NCI-H2081 treated with DMSO at 0.1 percent for 48 hours (cell line): ENCODE measurements at places on chromosomes 6 and 20.

DNA sequence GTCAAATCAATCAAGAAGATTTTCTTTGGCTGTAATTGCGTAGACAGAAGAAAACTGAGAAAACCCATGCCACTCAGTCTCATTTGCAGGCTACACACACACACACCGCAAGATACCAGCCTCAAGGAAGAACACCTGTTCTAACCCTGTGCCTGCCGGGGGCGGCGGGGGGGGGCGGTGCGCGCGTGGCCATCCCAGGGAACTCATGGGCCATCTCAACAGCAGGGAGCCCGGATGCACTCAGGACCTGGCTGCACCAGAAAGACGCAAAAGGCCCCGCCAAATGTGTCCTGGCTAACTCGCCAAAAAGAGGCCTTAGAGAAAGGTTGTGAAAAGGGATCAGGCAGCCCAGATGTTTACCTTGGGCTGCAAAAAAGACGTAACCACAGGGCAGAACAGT is 2.1 kb downstream of the B3GAT2 start:
- no peak for DNase-seq

DNA sequence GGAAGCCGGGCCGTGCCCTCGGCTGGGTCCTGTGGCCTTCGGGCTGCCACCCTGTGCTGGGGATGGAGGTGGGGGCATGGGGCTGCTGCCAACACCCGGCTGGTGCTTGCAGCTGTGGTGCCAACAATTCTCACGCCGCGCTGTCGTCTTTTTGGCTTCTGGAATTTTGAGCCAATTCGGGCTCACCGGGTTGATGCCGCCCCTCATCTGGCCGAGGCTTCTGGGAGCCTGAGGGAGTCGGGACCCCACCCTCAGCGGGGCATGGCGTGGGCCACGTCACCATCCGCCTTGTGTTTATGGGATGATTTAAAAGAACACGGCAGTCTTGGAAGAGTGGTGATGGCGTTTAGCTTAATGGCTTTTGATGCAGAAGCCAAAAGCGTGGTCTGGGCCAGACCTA is 8.7 kb upstream of the NPBWR2 start:
- no peak for DNase-seq

DNA sequence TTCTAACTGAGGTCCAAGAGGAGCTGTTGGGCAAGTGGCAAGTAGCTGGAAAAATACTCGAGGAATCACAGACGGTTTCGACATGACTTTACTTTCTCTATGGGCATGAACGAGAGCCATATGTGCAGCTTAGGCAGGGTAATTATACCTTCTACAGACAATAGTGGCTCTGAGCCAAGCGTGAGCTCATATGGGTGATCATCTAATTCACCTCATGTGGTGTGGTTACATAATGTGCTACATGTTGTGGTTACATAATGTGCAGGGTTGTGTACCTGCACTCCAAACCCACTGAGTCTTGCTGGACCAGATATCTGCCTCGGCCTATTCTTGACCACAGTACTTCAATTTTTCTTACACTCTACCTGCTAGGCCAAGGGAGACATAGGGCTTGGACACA is 771.7 kb upstream of the EYS start:
- no peak for DNase-seq

- no peak for DNase-seq
Observed at GRCh38 chr6:39057251-39058155, 8.9 kb downstream of the GLP1R start.

- no peak for DNase-seq
Observed at GRCh38 chr6:53044071-53044470, 21.1 kb upstream of the FBXO9 start.

DNA sequence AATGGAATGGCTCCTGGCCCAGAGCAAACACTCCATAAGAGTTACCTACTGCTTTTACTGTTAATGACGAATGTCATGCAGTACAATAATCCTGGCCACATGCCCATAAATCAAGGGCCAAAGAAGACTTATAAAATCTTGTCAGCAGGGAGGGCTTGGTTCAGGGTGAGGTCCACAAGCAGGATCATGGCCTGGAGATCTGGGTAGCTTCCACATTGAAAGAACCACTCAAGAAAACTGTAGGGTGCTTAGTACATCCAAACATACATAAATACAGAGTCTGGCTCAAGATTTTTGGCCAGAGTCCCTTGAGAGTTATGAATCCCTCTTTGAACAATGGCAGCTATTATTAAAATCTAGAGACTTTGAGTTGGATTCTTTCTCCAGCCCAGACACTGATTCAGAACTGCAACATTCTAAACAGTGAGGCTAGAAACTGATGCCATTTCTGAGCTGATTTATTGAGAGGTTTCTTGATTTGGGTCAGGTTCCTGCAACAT is 188.7 kb downstream of the CDC5L start:
- DNase-seq: no peak

DNA sequence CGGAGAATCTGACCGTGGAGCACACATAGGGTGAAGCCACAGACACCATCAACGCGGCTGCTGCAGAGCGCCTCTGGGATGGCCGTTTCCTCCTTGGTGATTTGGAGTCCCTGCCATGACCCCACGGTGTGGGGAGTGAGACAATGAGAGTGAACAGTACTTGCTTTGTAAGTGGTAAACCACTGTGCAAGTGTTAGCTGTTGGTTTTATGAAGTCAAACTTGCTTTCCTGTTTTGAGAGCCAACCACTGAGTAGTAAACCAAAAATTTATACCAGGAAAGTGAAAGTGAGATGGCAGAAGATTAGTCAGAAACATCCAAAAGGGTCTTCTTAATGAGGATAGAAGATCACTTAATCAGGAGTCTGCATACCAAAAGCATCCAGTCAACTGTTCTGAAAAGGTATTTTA is 160.7 kb downstream of the FOXC1 start:
- no peak for DNase-seq

DNA sequence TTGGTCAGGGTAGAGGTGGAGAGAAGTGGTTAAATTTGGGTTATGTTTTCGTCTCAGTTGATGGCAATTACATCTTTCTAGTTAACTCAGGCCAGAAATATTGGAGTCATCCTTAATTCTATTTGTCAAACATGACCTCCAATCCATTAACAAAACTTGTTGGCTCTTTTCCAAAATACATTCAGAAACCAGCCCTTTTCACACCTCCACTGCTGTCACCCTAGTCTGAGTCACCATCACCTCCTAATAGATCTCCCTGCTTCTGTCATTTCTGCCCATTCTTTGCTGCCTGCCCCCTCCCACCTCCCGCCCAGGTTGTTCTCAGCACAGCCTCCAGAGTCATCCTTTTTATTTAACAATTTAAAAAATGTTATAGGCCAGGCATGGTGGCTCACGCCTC is 3.0 kb upstream of the ABCF1 start:
- no peak for DNase-seq

DNA sequence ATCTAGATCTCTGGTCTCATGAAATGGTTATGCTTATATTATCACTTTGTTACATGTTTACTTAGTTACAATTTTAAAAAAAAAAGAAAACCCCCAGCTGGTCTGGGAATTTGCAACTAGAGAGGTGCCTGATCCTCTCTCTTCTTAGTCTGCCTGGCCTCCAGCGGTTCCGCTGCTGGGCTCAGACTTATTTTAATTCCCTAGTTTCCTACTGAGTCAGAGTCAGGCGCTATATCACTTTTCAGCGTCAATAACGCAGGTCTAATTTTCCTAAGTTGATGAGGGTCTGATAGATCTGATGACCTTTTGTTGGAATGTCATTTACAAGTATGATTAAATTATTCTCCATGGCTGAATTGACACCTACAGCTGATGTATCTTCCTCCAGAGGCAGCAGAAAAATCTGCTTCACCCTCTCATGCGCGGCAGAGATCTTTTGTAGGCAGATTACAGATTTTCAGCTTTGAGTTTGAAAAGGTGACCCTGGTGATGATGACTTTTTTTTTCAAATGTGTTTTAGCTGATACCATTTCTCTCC is 391.0 kb downstream of the CBLN4 start:
- no peak for DNase-seq

DNA sequence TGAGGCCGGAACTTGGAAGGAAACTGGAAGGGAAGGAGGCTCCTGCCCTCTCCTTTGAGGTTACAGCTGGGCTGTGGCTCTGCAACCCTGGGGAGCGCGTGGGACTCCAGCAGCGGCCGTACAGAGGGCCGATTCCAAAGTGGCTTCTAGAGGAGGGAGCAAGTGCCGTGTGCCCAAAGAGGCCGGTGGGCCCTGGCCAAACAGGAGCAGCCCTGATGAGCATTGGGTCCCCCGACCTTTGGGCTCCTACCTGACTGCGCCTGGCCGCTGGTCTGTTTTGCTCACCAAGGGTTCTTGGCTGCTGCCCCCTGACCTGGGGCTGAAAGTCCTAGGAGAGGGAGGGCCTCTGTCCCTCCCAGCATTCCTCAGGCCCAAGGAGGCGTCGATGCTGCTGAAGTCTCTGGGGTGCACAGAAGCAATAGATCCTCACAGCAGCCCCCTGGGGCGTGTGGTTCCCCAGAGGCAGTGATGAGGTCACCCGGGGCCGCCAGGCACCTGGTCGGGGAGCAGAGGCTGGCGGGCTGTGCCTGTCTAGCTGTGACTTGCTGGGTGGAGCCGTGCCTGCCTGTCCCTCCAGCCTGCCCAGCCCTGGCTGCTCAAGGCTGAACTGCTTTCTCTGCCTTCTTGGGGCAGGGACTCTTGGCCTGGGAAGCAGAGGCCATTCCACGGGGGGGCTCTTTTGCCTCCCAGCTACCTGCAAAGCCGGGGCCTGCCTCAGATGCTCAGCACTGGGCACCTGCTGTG is 9.8 kb downstream of the RBM38 start:
- DNase-seq: no peak

GRCh38 chr6:157238346-157238745 is 85.0 kb downstream of the TMEM242 start:
- no peak for DNase-seq

GRCh38 chr6:46996860-46997641 is 45.1 kb downstream of the ADGRF1 start:
- DNase-seq: no peak

GRCh38 chr6:100057941-100058340 is 63.9 kb upstream of the MCHR2 start:
- DNase-seq: no peak

- DNase-seq: no peak
Observed at GRCh38 chr20:1533059-1533458, 24.4 kb downstream of the SIRPD start.

- DNase-seq: no peak
Observed at GRCh38 chr6:74510878-74511277, 695.0 kb downstream of the COL12A1 start.

DNA sequence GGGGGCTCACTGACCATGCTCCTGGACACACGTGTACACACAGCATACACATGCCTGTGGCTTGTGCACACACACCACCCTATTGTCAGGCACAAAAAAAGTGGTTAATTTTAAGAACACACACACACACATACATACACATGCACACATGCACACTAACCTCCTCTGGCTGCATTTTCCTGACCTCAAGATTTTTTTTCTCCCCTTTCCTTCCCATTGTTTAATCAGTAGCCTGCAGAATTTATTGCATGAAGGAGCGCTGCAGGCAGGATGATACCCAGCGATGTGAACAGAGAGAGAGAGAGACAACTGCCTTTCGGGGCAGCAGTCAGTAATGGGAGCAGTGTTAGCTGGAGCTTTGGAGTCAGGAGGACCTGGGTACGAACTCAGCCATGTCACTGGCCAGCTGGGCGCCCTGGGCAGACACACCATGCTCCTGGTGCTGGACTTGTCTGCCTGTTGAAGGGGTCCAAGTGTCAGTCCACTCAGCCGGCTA is 990 bp upstream of the TRAF3IP2 start:
- DNase-seq: no peak

- DNase-seq: peak; percentile 3
Observed at GRCh38 chr6:34658605-34659265, 37.8 kb downstream of the ILRUN start.

- no peak for DNase-seq
Observed at GRCh38 chr6:167840526-167841179, 13.9 kb downstream of the AFDN start.

DNA sequence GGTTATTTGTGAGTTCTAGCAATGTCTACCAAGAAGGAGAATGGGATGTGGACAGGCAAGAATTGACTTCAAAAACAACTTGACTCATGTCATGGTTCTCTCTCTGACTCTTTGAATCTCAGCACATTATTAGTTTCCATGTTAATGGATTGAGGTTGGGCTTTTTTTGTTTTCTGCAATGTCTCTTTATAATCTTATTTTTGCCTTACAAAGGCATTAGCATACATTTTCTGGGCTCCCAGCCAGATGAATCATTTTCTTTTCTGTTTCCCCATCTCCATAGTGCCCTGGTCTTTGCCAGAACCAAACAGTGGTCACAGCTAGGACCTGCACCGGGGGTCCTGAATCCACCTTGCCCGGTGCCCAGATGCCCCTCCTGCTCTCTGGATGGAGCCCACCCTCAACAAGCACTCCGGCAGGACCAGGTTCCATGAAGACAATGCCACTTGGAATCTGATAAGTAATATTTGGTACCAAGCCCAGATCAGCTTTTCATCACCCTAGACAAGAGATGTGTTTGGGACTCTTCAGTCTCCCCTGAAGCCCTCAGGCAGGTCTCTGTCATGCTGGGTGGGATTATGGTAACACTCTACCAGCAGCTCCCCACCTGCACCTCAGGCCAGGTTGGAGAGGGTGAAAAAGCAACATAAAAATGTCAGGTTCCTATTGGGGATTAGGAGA is 266.7 kb upstream of the SULF2 start:
- no peak for DNase-seq

DNA sequence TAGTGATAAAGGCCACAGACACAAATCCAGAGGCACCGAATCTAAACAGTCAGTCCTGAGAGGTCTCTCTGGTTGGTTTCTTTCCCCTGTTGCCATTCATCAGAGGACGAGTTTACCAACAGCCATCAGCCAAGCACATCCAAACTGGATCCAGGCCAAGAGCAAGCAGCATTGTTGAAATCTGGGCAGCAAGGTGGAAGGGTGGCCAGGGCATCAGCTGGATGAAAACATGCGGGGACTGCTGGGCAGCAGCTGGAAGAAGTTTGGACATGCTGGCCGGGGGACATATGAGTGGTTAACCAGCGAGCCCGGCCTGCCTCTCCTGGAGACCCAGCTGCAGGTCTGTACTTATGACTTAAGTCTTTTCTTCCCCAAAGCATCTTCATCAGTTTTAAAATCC is at the start of gene SMIM28:
TSS of gene SMIM28 (plus strand) at position 62 of the 400 bp plus-strand sequence. CDS start at position 230, 168 bp downstream.
- no peak for DNase-seq

GRCh38 chr20:53679597-53680309 is 86.1 kb upstream of the ZNF217 start:
- no peak for DNase-seq

- no peak for DNase-seq
Observed at GRCh38 chr6:135233686-135234491, 52.8 kb downstream of the MYB start.

DNA sequence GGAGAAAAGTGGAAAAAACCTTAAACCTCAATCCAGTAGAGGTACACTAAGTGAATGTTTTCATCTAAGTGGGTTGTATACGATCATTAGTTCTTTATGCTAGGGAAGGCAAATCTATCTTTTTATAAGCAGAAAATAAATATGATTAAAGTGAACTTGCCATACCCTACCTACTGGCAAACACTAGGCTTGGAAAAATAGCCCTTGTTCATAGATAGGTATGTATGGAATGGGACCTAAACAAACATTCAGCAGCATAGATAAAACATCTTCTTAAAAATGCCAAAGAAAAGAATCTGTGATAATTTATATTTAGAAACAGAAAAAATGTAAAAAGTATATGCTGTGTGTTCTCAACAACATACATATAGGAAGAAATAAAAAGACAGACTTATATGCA is 18.8 kb downstream of the REV3L start:
- no peak for DNase-seq
